ENCODE measurements at places on chromosomes 7 and 10. TPM values are rescaled to one million over a fixed set of nuclear protein-coding genes. Genes with fewer than 3 reads are reported as not detected.

GRCh38 chr10:64288404-64288803, 767.2 kb downstream of the REEP3 start:
- no peak for DNase-seq

GRCh38 chr7:101390901-101391301, 28.2 kb downstream of the COL26A1 start:
- peak; percentile 82 for DNase-seq

GRCh38 chr7:77425101-77426051, 9.2 kb upstream of the GSAP start:
- DNase-seq, result no peak

- no peak for DNase-seq
Observed at GRCh38 chr7:16212610-16213009, 208.7 kb downstream of the CRPPA start.

DNA sequence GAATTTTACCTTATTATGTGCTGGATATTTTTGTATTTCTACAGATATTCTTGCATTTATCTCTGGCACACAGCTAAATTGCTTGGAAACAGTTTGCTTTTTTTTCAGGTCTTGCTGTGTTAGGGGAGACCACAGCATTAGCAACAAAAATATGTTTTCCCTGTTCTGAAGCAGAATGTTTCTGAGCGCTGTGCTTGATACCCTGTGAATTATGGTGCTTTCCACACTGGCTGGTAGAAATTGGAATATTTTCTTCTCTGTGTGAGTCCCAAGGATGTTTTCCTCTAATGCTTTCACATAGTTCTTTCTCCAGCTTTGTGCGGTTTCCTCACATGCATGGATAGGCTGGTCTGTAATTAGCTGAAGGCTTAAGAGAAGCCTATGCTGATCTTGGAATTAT, 651.6 kb upstream of the IGFBP3 start:
- DNase-seq, result no peak

DNA sequence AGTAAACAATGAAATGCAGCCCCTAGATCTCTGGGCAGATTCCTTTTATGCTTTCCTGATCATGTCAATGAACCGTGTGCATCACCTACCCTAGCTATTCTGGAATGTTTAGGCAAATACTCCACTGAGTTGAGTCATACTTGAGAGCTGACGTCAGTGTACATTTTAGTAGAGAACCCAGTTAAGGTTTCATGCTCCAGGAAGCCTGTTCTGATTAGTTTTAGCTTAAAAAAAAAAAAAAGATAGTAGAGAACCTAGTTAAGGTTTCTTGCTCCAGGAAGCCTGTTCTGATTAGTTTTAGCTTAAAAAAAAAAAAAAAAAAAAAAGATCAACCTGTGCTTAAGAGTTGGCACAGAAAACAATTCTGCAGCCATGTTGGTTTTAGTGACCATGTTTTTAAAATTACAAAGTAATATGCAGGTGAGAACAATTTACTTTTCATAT, 3.7 kb upstream of the MCU start:
- DNase-seq, result no peak

- no peak for DNase-seq
Observed at GRCh38 chr7:7156663-7157062, 25.7 kb upstream of the C1GALT1 start.

GRCh38 chr7:32323712-32324111, 166.5 kb downstream of the LSM5 start:
- no peak for DNase-seq

GRCh38 chr10:55822096-55822495, 539.0 kb downstream of the ZWINT start:
- no peak for DNase-seq

DNA sequence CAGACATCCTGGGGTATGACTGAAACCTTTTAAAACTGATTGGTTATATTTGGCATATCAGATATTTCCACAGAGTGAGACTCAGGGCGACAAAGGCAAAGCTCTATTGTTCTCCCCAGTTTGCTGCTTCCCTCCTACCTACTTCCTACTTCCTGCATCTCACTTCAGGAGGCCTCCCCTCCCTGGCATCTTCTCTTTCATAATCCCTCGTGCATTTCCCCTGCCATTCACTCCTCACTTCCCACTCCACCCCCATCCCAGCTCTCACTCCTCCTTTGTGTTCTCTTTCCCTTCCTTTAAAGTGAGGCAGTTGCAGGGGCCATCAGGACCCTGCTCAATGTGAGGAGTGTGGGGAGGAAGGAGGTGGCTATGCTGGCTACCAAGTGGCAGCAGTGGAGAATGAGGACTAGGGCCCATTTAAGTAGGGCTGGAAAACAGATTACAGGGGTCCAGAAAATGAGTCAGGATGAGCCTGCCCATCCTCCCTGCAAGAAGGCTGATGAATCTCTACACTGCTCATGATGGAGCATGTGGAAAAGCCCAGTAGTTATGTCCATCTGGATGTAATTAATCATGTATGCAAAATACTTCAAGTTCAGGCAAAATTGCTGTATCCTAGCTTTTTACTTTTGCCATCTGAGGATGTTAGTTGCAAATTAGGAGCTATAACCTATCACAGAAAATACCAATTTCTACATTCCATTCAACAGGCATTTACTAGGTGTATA, 311.8 kb upstream of the IMMP2L start:
- no peak for DNase-seq

GRCh38 chr10:3668276-3668965, 116.6 kb downstream of the KLF6 start:
- DNase-seq, result peak; percentile 69

Gene NPTX2
- 0.42 TPM for total RNA-seq

Gene KLF14
- not detected for total RNA-seq

Gene CAPZA2
- 48.8 TPM for total RNA-seq

All from right lobe of liver (tissue), 6 donors.